ENCODE measurements at places on chromosomes 1 and 21.

GRCh38 chr1:109235137-109235536 is 14.2 kb upstream of the CELSR2 start:
- no peak for DNase-seq

DNA sequence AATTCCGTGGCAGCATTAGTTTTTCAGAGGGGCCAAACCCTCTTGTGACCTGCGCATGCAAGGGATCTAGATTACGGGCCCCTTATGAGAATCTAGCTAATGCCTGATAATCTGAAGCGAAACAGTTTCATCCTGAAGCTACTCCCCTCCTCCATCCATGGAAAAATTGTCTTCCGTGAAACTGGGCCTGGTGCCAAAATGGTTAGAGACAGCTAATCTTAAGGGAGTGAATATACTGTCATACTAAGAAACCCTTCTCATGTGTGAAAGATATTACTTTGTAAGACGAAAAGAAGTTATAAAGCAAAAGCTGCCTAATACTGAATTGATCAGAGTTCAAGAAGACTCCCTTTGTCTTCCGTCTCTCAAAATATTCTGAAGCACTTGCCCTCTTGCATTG is 166.3 kb downstream of the DUSP10 start:
- DNase-seq = no peak

GRCh38 chr1:29002792-29003191 is 88.4 kb downstream of the EPB41 start:
- no peak for DNase-seq

- DNase-seq = peak; percentile 22
These were observed 48.5 kb downstream of the FH start for GRCh38 chr1:241470908-241471590.

GRCh38 chr21:15908187-15908586 is 178.4 kb downstream of the USP25 start:
- DNase-seq = no peak

DNA sequence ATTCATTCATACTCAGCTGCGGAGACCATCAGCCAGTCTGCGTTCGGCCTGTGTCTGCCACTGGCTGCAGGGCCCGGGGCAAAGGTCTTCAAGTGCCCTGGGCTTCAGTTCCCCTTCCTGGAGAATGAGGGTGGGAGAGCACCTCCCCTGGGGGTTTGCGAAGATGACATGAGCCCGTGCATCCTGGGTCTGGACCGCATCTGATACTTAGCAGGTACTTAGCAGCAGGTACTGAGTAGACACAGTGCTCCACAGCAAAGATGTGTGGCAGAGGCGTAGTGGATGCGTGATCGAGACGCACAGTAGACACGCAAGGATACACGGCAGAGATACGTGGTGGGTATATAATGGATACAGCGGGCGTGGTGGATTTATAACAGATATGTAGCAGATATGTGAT is 51.3 kb downstream of the PRKCZ start:
- no peak for DNase-seq

Measured in NCI-H524 (cell line).